ENCODE measurements at places on chromosomes 7 and 10. TPM values are rescaled to one million over a fixed set of nuclear protein-coding genes. Genes with fewer than 3 reads are reported as not detected.

Gene PLOD3
- 35.0 TPM for total RNA-seq

Gene IKZF1
- total RNA-seq = 6.7 TPM

Gene SLC39A12
- total RNA-seq = not detected

Gene APBB1IP
- 2.9 TPM for total RNA-seq

Gene RBM20
- total RNA-seq = 0.62 TPM

Gene SRRM3
- total RNA-seq = 2.4 TPM

All from gastroesophageal sphincter (tissue), 4 donors.